T-helper 17 cell (primary cell): ENCODE measurements at places on chromosomes 5 and 9. TPM values are rescaled to one million over a fixed set of nuclear protein-coding genes. Genes with fewer than 3 reads are reported as not detected.

MIGA2 gene
- total RNA-seq = 64.2 TPM

- H3K27ac ChIP-seq = peak overlapping the region; percentile 100
- no peaks in the 10 kb centered on the region for H3K27me3 ChIP-seq
- H3K36me3 ChIP-seq = peaks cover 15% of the 10 kb centered on the region
- peak overlapping the region; percentile 98 for H3K4me3 ChIP-seq
- no peak for DNase-seq
These were observed 17.4 kb downstream of the FYB1 start for GRCh38 chr5:39201781-39202596.

- no peak overlapping the region for H3K4me3 ChIP-seq
- H3K4me1 ChIP-seq = no peaks in the 10 kb centered on the region
- peaks cover 10% of the 10 kb centered on the region for H3K27me3 ChIP-seq
- no peak for DNase-seq
- no peak overlapping the region for H3K27ac ChIP-seq
- H3K36me3 ChIP-seq = no peaks in the 10 kb centered on the region
These were observed 95.2 kb upstream of the PHF24 start for GRCh38 chr9:34862836-34863235.

DNA sequence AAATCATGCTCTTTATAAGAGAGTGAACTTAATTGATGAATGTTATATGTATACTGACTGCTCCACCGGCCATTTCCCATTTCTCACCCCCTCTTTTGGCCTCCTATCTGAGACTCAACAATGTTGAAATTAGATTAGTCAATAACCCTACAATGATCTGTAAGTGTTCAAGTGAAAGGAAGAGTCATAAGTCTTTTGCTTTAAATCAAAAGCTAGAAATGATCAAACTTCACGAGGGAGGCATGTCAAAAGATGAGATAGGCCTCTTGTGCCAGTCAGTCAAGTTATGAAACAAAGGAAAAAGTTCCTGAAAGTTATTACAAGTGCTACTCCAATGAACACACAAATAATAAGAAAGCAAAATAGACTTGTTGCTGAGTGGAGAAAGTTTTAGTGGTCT is 83.1 kb downstream of the NLN start:
- no peak overlapping the region for H3K4me3 ChIP-seq
- H3K27me3 ChIP-seq = no peaks in the 10 kb centered on the region
- H3K36me3 ChIP-seq = peaks cover 4% of the 10 kb centered on the region
- DNase-seq = no peak
- peaks cover 11% of the 10 kb centered on the region for H3K4me1 ChIP-seq

DNA sequence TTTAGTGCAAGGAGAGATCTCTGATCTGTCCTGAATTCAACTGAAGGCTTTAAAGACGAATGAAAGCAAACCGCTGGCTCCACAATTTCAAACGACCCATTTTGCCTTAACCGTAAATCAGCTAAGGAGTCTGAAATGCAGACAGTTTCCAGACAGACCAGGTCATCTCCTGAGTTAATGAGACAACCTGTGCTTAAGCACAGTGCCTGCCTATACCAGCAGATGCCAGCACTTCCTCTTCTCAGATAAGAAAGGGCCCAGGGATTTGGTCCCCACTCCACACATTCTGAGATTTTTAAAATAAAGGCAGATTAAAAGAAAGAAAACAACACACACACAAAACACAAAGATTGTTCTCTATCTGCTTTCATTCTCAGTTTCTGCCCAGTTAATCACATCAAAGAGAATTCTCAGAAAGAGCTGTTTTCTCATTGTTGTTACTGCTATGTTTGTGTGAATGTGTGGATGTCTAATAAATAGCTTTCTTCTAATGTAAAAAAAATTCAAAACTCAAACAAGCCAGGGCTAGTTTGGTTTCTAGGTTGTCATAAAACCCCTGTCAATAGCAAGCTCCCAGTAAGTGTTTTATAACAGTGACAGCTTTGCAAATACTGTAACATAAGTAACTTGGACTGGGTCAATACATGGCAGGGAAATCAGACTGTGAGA is 157.7 kb upstream of the SLC24A2 start:
- no peak overlapping the region for H3K4me3 ChIP-seq
- no peak overlapping the region for H3K27ac ChIP-seq
- no peak for DNase-seq
- H3K36me3 ChIP-seq = no peaks in the 10 kb centered on the region
- H3K4me1 ChIP-seq = peaks cover 4% of the 10 kb centered on the region

GRCh38 chr9:89171231-89171630 is 7.4 kb downstream of the SHC3 start:
- peaks cover 44% of the 10 kb centered on the region for H3K27me3 ChIP-seq
- no peaks in the 10 kb centered on the region for H3K36me3 ChIP-seq
- H3K4me1 ChIP-seq = no peaks in the 10 kb centered on the region
- no peak overlapping the region for H3K4me3 ChIP-seq
- no peak overlapping the region for H3K27ac ChIP-seq

- peak overlapping the region; percentile 78 for H3K4me3 ChIP-seq
- H3K4me1 ChIP-seq = peaks cover 3% of the 10 kb centered on the region
- H3K27ac ChIP-seq = no peak overlapping the region
These were observed 524.3 kb downstream of the PSAT1 start for GRCh38 chr9:78821126-78821822.

- H3K27me3 ChIP-seq = no peaks in the 10 kb centered on the region
- H3K36me3 ChIP-seq = no peaks in the 10 kb centered on the region
- H3K27ac ChIP-seq = no peak overlapping the region
- DNase-seq = no peak
These were observed 240.5 kb downstream of the CETN3 start for GRCh38 chr5:90169078-90169477.

DNA sequence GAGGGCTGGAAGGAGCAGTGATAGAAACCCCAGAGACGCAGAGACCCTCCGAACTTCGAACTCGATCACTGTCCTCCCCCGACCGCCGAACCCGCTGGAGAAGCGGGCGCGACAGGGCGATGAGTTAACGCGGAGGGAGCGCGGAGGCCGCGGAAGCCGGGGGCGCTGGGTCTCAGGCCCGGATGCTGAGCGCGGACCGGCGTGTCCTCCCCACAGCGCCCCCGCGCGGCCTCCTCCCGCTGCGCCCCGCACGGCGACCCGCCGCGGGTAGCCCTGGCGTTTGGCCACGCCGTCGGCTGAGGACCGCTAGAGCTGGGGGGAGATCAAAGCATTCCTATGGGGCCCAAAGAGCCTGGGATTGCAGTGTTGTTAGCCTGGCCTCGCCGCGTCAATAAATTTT is 7.7 kb upstream of the DMRT2 start:
- H3K4me1 ChIP-seq = peaks cover 15% of the 10 kb centered on the region
- peaks cover 2% of the 10 kb centered on the region for H3K36me3 ChIP-seq
- peaks cover 71% of the 10 kb centered on the region for H3K27me3 ChIP-seq
- H3K27ac ChIP-seq = no peak overlapping the region

DNA sequence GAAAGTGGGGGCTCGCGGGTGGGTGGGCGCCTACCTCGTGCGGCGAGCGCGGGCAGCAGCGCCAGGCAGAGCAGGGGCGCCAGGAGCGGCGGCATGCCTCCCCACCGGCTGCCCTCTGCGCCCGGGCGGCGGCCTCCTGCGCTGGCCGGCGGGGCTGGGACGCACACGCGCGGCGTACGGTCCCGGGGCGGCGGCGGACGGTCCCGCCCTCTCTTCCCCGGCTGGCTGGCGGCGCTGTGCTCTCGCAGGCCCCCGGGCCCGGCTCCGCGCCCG is 220 bp downstream of the NOTCH1 start:
- H3K36me3 ChIP-seq = no peaks in the 10 kb centered on the region
- peak overlapping the region; percentile 85 for H3K4me3 ChIP-seq
- no peaks in the 10 kb centered on the region for H3K27me3 ChIP-seq
- no peak overlapping the region for H3K27ac ChIP-seq
- H3K4me1 ChIP-seq = peaks cover 13% of the 10 kb centered on the region

DNA sequence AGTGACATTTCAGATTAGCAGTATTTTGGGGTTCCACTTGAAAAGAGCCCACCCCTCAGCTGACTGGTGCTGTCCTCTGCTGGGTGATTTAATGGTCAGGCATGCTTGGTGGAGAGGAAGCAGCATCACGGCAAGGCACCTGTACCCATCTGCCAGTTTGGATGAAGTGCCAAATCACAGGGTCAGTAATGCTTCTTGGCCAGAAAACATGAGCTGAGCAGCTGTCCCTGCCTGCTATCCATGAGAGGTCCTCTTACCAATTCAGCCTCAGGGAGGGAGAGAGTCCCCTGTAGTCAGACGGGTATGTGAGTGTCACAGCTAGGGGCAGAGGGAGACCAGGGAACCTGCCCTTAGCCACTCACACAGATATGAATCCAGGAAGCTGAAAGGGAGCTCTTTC is 137.9 kb downstream of the SEC61B start:
- no peaks in the 10 kb centered on the region for H3K36me3 ChIP-seq
- DNase-seq = no peak
- H3K27ac ChIP-seq = no peak overlapping the region
- peaks cover 63% of the 10 kb centered on the region for H3K27me3 ChIP-seq
- H3K4me1 ChIP-seq = peaks cover 12% of the 10 kb centered on the region

- H3K4me1 ChIP-seq = peaks cover 5% of the 10 kb centered on the region
- no peak overlapping the region for H3K27ac ChIP-seq
- H3K36me3 ChIP-seq = no peaks in the 10 kb centered on the region
- H3K4me3 ChIP-seq = no peak overlapping the region
- H3K27me3 ChIP-seq = peaks cover 12% of the 10 kb centered on the region
- no peak for DNase-seq
These were observed 463.3 kb upstream of the DMAC1 start for GRCh38 chr9:8262625-8263622.
